ENCODE measurements at places on chromosomes 5 and 9.

GRCh38 chr5:135545099-135545498 lies 9.3 kb upstream of the NEUROG1 start:
- DNase-seq, result no peak

DNA sequence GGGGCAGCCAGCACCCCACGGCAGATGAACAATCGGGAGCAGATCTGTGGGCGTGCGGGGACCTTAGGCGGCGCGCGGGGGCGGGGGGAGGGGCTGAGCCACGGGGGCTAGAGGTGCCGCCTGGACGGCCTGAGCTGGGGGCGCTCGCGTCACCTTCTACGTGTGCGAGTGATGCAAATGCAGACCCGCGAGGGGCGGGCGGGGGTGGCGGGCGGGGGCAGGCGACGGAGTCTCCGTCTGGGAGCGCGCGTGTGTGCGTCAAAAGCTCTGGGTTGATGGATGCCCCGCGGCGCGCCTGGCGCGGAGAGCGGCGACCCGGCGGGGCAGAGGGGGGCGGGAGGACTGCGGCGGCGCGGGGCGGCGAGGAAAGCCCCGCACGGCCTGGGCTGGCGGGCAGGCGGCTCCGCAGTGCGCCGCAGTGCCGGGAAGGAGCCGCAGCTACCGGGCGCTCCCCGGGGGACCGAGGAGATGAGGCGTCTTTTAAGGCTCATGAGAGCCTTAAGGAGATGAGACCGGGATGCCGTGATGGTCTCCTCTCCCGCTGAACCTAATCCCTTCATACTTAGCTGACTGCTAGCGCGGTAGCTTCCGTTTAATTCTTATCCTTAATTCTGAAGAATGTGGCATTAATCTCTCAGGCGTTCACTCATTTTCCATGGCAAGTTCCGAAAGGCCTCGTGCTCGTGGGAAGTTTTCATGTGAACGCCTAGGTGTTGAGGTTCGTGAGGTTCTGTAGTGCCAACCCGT lies 1.5 kb downstream of the SV2C start:
- DNase-seq, result no peak

DNA sequence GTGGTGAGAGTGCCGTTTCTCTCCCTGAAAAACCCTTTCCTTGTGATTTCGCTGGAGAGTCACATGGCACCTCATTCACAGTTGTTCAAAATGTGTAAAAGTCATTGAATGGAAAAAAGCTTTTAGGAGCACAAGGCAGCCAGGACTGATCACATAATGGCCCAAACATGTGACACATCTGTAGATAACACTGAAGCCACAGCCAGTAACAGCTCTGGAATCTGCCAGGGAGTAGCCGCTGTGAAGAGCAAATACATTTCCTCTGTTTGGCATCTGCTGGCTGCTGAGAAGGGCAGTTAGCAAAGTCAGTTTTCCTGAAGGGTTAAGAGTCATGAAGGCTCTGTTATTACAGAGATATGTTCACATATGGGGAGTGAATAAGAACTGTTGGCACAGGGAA lies 271.8 kb downstream of the NNT start:
- peak; percentile 22 for DNase-seq

DNA sequence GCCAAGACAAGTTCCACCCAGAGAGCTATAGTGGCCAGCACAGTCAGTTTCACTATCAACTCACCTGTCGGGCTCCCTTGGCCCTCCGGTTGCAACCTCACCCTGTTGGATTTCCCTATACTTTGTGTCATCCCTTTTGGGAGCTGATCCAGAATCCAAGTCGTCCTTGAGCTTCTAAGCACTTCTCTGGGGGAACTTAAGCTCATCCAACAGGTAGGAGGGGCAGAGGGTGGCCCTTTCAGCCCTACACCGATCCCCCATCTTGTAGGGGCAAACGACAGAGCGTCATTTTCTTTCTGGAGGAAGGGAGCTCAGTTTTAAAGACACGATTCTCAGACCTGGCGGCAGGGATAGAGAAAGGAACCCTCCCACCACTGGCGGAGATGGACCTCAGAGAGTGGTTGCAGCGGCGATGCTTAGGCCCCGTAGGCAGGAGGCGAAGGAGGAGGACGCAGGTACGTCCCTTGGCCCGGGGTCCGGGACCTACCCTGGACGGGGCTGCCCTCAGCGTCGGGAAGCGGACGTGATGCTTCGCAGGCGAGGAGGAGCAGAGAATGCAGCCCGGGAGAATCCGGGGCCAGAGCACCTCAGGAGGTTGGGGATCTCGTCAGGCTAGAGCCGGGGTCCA lies 519 bp downstream of the ZER1 start:
- DNase-seq, result no peak

DNA sequence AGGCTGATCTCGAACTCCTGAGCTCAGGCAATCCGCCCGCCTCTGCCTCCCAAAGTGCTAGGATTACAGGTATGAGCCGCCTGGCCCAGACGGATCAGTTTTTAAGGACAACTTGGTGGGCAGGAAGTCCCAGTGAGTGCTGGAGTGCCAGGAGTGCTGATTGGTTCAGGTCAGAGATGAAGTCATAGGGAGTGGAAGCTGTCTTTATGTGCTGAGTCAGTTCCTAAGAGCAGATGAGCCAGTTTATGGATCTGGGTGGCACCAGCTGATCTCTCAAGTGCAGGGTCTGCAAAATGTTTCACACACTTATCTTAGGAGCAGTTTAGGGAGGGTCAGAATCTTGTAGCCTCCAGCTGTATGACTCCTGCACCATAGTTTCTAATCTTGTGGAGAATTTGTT lies 292.1 kb upstream of the ELAVL2 start:
- no peak for DNase-seq

GRCh38 chr5:38905516-38905915 lies 59.7 kb downstream of the OSMR start:
- DNase-seq, result no peak

DNA sequence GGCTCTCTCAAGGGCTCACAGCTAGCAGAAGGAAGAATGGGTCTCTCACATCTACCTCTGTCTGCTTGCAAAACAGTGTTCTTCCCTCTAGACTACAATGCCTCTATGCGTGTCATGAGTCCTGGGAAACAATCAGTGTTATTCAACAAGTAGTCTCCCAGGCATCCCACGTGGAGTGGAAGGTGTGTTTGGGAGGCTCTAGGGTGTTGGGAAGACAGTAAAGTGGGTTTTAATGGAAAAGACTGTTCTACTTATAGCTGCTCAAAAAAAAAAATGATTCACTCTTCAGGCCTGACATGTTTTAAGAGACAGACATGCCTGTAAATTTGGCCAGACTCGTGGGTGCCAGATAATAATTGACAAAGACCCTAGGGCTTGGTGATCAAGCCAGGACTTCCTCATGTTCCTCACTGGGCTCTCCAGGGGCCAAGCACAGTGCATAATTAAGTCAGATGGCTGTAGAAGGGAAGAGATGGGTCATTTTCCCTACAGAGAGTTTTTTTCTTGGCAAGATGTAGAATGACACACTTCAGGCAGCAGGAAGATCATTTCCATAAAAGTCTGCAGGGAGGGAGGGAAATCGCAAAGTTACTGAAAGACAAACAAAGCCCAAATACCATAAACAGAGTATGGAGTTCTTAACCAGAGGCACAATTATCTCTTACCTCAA lies 246.4 kb downstream of the ACTL7B start:
- no peak for DNase-seq

DNA sequence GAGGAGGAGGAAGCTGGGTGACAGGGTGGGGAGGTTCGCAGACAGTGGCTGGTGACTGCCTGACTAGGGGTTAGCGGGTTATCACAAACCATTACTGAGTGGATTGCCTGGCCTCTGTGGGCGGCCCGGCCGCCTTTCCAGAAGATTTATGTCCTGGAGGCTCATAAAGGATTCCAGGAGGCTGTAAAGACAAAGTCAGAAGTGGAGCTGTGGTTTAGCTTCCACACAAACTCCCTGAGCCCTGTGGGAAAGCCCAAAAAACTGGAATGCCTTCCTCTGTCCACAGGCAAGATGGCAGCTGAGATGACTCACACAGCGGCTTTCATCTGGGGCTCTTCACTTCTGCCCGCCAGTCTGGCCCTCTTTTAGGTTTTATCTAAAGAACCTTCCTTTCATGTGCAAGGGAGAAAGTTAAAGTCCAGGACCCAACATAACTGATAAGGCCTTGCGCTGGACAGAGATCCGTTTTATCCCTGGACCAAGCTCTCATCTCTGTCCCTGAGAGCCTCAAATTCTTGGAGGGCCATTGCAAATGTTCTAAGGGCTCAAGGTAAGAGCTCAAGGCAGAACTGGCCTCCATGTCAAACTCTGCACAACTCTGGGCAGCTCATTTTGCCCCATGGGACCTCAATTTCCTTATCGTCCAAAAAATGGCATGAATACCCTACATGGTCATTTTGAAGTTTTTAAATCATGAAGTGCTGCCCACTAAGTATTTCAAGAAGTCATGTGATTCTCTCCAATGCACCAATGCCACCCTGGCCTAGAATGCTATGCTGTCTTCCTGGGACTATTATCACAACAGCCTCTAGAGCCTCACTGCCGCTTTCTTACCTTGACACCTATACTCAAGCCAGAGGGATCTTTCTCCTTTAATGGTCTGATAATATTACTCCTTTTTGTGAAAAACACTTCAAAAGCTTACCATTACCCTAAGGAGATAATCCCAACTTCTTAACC lies 249.4 kb upstream of the TRIM32 start:
- DNase-seq, result no peak

- DNase-seq, result no peak
Observed at GRCh38 chr9:28365020-28365640, 791.8 kb upstream of the C9orf72 start.

DNA sequence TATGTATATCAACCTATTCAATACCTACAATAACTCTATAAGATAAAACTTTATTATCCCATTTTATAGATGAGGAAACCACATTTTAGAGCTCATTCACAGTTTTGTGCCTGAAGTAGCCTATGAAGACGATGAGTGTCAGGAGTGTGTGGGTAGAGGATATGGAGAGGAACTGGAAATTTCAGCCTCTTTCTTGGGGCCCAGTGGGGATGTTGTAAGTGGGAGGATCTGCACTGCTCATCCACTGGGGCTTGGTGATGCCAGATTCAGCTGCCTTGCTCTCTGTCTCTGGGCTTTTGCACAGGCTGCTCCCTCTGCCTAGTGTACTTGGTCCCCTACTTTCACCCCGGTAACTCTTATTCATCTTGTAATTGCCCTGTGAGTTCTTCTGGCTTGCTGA lies 194.7 kb downstream of the SREK1 start:
- no peak for DNase-seq

GRCh38 chr9:68546596-68547390 lies 6.1 kb upstream of the TMEM252 start:
- DNase-seq, result peak; percentile 44

GRCh38 chr5:10339058-10339811 lies 14.3 kb upstream of the MARCHF6 start:
- DNase-seq, result no peak

DNA sequence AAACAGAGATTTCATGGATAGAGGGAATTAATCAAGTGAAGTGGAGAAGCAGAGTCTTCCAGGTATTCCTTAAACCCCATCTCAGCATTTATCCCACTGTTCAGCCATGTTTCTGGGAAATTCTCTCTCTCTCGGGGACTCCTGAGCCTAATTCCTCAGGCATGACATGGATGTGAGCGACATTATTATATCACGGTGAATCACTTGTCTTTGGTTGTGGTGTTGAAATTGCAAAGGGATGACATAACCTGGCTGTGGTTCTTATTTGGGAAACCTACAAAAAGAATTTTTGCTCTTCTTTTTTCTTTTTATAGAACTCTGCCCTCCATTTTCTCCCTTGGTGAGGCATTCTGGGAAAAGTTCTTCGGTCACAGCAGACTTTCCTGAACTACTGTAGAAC lies 457.9 kb upstream of the PTGER4 start:
- no peak for DNase-seq

- DNase-seq, result peak; percentile 78
Observed at GRCh38 chr5:95731571-95732554, 727 bp downstream of the RHOBTB3 start.

GRCh38 chr5:68147659-68148058 lies 67.9 kb upstream of the PIK3R1 start:
- no peak for DNase-seq

DNA sequence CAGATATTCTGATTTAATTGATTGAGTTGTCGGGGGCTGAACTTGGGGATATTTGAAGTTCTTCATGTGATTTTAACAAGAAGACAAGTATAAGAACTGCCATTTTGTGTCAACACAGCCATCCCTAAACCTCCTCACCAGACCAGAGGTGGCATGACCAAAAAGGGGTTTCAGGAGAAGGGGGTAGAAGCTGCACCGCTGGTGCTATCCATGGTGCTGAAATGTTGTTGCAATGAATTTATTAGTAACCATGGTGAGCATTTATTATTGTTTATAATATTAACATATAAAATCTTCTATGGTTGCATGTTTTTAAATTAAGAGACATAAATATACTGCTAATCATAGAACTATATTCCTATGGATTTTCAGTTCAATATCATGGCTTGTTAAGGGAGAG lies 72.3 kb downstream of the GNA14 start:
- DNase-seq, result no peak

GRCh38 chr5:132680780-132681475 lies 7.1 kb downstream of the IL4 start:
- DNase-seq, result no peak

- no peak for DNase-seq
Observed at GRCh38 chr9:78295177-78295575, 1.7 kb upstream of the PSAT1 start.

GRCh38 chr5:98498028-98498427 lies 275.4 kb upstream of the RGMB start:
- no peak for DNase-seq

- DNase-seq, result no peak
Observed at GRCh38 chr5:53261245-53261644, 151.7 kb upstream of the MOCS2 start.

DNA sequence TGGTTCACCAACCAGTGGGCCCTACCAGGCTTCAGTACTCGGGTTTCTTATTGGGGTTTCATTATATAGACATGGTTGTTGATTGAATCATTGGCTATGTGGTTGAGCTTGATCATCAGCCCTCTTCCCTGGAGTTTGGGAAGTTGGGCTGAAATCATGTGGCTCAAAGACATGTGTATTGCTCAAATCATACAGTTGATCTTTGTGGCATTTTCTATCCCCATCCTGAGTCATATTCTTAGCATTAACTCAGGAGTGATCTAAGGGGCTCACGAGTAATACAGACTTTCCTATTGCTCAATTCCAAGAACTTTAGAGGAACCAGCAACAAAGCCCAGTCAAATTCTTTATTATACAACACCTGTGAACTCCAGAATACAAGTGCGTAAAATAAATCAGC lies 66.2 kb downstream of the SMC5 start:
- DNase-seq, result no peak

GRCh38 chr5:92990771-92991170 lies 590.2 kb downstream of the NR2F1-AS1 start:
- no peak for DNase-seq

- DNase-seq, result no peak
Observed at GRCh38 chr9:98356953-98357690, 101.7 kb upstream of the TBC1D2 start.

All from Right ventricle myocardium superior (tissue), 1 donor.